ENCODE measurements at places on chromosomes 5 and 9. TPM values are rescaled to one million over a fixed set of nuclear protein-coding genes. Genes with fewer than 3 reads are reported as not detected.

GRCh38 chr5:131210151-131210510 is 39.4 kb downstream of the LYRM7 start:
- DNase-seq, result no peak

DNA sequence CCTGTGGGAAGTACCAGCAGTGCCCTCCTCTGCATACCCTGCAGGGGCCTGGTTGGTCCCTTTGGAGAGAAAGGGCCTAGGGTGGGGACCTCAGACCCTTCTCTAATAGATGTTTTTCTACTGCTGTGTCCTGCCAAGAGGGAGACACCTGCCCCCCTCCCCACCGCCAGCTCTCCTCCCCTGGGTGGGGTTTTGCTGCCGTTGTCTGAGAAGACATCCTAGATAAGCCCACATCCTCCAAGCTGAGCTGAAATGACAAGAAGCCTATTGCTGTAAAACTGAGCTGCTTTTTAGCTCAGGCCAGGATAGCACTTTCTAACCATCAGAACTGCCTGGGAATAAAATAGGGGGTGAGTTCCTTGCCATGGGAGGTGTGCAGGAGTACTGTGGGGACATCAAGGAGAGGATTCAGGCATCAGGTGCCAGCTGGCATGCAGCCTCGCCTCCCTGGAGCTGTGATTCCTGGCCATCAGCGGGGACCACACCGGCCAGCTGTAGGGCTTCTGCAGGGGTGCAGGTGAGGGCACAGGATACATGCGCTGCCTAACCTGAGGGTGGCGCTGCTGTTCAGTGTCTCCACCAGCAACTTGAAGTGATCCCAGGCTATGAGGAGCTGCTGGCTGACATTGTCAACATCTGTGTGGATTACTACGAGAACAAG is 37.9 kb downstream of the CYFIP2 start:
- peak; percentile 16 for DNase-seq

DNA sequence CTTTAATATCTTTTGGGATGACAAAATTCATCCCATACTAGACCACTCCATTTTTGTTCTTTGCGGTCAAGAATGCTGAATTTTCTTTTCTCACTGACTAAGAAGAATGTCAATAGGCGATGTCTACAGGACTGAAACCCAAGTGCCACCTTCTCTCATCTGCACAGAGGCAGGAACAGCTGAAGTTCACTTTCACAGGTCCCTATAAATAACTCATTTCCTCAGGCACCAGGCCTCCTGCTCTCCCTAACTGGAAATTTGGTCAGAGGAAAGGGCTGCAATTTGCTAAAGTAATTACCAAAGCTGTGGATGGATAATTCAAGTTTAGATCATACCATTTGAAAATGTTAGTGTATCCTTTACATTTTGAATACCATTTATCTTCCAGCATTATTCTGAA is 142.9 kb downstream of the DIRAS2 start:
- no peak for DNase-seq

DNA sequence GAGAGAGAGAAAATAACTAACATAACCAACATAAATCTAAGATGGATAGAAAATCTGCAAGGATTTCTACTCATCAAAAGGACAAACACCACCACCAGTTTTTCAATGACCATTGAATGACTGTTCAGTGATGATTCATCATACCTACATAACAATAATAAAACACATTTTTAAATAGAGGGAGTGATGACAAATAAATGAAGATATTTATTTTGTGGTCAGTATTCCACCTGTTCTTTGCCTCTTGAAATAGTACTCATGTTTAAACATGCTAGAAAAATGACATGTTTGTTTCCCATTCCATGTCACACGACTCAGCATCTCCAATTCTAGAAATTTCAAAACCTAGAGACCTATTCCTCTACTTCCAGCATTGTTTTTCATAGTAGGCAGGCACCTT is 34.6 kb upstream of the ADAMTS16 start:
- DNase-seq, result no peak

GRCh38 chr5:90866333-90866732 is 307.7 kb downstream of the ADGRV1 start:
- DNase-seq, result peak; percentile 5

DNA sequence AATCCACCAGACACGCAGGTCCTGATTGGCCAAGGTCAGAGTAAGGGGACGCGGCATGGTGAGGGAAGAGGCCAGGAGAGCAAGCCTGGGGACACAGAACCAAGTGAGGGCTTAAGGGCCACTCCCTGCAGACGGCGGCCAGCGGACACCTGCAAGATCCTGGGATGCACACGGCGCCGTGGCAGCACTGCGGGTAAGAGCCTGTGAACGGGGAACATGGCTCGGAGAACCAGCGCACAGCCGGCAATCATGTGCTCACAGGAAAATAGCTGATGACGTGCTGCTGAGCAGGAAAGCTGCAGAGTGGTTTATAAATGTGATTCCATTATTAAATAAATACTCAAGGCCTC is 27.0 kb upstream of the NSMF start:
- no peak for DNase-seq

GRCh38 chr9:132474253-132474652 is 64.2 kb downstream of the CFAP77 start:
- no peak for DNase-seq

SHC3 gene
- total RNA-seq, result not detected

LURAP1L gene
- total RNA-seq, result not detected

All from OCI-LY7 (cell line).